ENCODE measurements at places on chromosomes 4 and X.

DNA sequence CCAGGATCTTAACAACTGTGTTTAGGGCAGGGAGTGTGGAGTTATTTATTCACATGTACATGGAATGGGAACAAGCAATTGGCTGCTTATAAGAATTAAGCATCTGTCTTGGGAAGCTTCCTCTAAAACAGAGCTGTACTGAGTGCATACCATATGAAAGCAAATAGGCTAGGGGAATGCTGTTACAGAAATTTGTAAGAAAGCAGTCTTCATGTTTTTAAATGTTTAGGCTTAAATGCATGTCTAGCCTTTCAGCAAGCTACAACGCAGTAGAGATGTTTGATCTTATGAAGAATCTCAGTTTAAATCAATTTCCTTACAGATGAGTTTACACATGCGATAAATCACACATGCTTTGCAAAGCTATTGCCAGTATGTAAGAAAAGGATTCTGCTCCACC is 123.1 kb upstream of the MID1 start:
- no peak for DNase-seq

GRCh38 chr4:6088950-6089349 is 70.7 kb upstream of the C4orf50 start:
- DNase-seq = no peak

DNA sequence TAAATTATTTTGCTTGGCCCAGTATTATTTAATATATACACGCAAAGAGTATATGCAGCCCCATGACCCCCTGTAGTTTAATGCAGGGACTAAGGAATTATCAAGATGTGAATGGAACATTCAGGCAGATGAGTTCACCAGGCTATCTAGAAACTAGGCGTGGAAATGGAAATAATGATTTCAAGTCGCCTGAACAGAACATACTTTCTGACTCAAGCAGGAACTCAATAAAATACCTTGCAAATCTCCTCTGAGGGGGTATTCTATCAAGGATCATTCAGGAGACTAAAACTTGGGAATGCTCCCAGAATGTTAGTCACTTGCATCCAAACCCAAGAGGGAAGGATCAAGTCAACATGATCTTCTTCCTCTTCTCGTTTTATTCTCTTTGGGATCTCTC is 59.6 kb upstream of the RASSF6 start:
- DNase-seq = no peak

GRCh38 chr4:70640192-70640591 is 11.6 kb downstream of the ENAM start:
- no peak for DNase-seq

GRCh38 chr4:26520728-26521450 is 30.6 kb upstream of the CCKAR start:
- DNase-seq = no peak

DNA sequence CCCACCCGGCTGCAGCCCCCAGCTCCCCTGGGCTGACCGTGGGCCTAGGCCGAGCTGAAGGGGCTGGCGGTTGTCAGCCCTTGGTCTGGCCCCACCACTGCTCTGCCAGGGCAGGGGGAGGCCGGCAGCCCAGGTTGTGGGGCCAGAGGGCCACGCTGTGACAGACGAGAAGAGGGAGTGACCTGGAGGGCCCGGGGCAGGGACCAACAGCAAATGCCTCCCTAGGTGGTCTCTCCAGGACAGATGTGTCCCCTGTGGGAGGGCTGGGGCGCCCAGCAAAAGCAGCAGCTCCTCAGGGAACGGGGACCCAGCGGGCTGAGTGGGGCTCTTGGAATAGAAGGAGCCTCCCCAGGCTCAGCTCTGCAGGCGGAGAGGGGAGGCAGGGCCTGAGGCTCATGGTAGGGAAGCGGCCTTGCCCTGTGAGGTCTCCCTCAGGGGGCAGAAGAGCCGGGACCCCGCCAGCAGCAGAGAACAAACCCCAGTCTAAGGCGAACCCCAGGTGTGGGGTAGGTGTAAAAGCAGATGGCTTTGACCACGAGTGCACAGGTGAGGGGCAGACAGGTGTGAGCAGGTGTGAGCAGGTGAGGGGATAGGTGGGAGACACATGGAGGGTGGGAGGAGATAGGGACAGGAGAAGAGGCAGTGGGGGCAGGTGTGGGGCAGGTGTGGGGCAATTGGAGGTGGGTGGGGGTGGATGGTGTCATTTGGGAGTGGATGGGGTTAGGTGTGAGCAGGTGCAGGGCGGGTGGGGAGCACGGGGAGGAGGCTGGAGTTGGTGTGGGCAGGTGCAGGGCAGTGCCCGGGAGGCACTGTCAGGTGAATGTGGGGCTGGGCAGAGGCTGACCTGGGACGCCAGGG is 34.1 kb upstream of the SPON2 start:
- no peak for DNase-seq

GRCh38 chr4:111268769-111269414 is 646.0 kb upstream of the PITX2 start:
- DNase-seq = no peak

Measured in NCI-H69 (cell line).